ENCODE measurements at places on chromosomes 4 and X.

GRCh38 chr4:52643785-52644244, 15.3 kb downstream of the USP46 start:
- no peak for DNase-seq

DNA sequence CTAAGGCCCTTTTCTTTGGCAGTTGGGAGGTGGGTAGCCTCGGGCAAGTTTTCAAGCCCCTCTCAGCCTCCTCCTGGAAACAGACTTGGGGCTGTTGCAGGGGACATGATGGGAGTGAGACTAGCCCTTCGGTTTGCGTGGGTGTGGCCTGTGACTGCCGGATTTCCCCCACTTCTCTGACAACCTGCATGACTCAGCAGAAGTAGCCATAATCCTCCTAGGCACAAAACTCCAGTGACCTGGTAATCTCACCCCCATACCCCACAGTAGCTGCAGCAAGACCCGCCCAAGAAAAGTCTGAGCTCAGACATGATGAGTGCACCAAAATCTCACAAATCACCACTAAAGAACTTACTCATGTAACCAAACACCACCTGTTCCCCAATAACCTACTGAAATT, 433.7 kb upstream of the AMOT start:
- DNase-seq, result no peak

- DNase-seq, result peak; percentile 1
Measured at GRCh38 chrX:79601341-79602131, 234.4 kb upstream of the ITM2A start.

GRCh38 chr4:101973361-101973760, 182.8 kb downstream of the BANK1 start:
- DNase-seq, result no peak

DNA sequence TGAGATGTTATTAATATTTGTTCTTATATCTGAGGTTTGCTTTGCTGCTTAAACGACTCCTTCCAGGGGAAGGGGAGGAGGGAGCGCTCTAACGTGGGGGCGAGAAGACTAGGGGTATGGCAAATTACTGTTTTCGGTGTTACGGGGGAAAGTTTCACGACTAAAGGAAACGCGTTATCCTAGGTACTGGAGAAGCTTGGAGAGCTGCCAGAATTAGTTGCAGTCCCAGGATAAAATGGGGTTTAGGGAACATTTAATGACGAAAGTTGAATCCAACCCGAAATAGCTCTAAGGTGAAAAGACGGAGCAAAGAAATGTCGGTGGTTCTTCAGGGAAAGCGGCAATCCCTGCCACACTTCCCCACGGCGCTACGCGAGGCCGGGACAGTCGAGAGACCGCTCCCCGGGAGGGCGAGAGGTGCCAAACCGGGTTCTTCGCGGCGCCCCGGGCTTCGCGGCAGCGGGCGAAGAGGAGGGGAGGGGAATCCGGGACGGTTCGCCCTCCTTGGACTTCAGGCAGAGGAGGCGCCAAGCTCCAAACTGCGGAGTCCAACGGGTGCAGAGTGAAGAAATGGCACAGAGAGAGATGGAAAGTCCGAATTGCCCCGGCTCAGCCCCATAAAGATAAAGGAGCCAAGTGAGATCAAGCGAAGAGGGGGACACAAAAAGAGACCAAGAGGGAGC, 724 bp downstream of the THOC2 start:
- DNase-seq, result no peak

GRCh38 chrX:83185887-83186286, 322.2 kb upstream of the POU3F4 start:
- DNase-seq, result no peak

DNA sequence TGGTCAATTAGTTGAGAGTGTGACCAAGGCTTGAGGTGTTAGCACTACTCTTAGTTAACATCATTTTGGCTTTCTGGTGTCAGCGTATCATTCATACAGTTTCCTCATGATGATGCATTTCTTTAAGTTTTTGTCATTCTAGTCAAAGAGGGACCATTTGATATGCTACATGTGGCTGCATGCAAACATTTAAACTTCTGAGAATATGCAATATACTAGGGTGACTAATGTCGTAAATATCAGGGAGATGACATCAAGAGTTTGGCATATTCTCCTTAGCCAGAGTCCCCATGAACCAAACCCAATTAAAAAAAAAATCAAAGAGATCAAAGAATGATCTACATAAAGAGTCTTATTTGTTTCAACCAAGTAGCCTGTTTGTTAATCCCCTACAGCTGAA, 537.4 kb upstream of the PCDH7 start:
- no peak for DNase-seq

- DNase-seq, result no peak
Measured at GRCh38 chr4:178612733-178613132, 1170.5 kb upstream of the AGA start.

GRCh38 chr4:95264843-95265242, 283.9 kb downstream of the UNC5C start:
- no peak for DNase-seq

GRCh38 chrX:12410523-12410922, 272.2 kb downstream of the FRMPD4 start:
- DNase-seq, result no peak

- no peak for DNase-seq
Measured at GRCh38 chr4:100882661-100883060, 364.8 kb upstream of the EMCN start.

DNA sequence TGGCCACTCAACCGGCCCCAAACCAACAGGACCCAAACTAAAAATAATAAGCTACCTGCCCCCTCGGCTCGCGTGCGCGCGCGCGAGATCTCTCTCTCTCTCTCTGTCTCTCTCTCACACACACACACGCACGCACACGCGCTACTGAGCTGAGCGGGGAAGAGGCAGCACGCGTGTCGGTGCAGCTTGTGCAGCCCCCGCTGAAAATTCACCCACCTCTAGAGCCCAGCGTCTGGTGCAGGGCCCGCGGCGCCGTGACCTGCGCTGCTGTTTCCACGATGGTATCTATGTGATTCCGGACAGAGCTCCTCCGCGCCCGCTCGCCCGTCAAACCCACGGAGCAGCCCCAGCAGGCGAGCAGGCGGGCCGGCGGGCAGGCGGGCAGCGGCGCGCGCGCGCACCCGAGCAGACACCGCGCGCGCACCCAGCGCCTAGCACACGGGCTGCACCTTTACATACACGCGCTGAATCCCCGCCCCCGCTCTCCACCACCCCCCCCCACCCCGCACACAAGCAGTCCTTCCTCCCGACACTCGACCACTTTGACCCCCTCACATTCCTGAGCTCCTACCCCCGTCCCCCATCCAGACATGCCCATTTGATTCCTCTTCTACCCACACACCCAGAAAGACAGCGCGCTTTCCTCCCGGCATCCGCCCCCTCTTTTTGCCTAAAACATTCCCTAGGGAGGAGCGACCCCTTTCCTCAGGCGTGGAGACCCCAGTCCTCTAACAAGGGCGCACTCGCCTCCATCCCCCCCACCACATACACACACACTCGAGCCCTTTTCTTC, 1.0 kb downstream of the SLITRK4 start:
- DNase-seq, result peak; percentile 5

DNA sequence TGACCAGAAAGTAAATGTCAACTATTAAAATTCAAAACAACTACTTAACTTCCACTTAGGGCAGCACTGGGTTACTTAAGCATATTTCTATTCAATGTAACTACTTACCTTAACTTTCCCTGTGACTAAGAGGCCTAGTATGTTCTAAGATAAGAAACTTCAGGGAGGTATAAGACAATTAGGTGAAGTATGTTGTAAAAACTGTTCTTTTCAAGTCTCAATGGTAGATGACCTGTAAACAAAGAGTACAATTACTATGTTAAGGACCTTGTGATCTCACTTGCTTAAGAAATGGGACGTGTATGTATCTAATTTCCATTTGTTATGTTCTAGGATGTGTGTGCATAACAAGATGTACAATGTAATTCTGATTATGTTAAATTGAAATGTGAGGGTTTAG, 960.5 kb downstream of the CCSER1 start:
- DNase-seq, result no peak

DNA sequence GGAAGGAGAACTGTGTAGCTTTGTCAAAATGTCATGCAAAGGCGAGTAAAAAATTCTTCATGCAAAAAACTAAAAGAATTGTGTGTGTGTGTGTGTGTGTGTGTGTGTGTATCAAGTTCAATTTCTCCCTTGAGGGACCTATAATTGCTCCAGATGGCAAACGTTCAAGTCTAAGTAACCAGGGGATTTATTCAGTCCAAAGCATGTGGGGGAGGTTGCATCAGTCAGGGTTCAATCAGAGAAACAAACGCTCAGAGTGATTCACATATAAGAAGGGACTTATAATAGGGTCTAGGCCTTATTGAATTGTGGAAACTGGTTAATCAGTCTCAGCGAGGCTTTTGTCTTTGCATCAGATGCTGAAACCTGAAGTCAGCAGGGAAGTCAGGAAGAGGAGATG, 5.0 kb downstream of the DCAF8L1 start:
- DNase-seq, result no peak

GRCh38 chrX:12563121-12563520, 228.1 kb upstream of the PRPS2 start:
- DNase-seq, result no peak

DNA sequence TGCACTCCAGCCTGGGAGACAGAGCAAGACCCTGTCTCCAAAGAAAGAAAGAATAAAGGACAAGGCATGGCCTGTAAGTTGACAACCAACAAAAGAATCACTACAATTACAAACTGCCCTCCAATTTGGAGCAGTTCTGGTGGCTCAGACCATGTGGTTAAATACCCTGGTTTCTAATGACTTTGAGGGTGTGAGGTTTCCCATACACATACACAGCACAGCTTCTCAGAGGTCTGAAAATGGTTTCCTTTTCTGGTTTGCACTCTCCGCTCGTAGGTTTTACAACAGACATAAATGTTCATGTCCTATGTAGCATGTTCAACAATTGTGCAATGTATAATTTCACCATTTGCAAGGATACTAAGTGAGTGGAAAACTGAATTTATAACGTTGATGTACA, 34.2 kb upstream of the MXRA5 start:
- no peak for DNase-seq

- no peak for DNase-seq
Measured at GRCh38 chr4:88628746-88629145, 36.5 kb downstream of the HERC3 start.

- DNase-seq, result no peak
Measured at GRCh38 chr4:114043116-114043515, 63.7 kb upstream of the ARSJ start.

DNA sequence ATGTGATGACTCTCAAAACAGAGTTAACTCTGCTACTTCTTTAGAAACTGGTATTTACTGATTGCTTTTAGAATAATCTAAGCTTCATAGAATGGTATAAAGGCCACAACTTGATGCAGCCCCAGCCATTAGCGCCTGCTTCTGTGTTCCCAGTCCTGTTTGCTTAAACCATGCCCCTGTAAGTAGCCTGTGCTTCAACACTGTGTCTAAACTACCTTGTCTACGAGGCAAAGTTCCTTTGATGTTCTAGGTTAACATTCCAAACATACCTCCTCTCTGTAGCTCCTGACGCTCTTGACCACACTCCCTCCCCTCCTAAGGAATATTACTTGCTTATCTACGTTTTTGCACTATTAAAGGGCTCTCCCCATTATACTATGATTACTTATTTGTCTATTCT, 352.5 kb upstream of the ADGRL3 start:
- no peak for DNase-seq

DNA sequence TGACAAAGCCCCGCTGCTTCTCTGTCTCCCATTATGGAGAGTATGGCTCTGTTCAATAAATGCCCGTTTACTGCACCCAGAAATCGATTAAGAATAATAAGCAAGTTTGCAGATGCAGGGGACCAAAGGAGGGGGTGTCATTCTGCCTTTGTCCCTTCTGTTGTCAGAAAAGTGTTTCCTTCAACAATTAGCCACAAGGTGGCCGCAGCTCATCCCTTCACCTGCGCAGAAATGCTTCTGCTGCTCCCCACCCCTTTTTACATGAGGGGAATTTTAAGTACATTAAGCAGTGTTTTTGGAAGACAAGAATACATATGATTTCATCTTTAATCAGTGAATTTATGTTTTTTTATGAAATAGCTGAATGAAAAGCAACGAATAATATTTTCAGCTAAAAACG, 175.6 kb upstream of the ARX start:
- no peak for DNase-seq

DNA sequence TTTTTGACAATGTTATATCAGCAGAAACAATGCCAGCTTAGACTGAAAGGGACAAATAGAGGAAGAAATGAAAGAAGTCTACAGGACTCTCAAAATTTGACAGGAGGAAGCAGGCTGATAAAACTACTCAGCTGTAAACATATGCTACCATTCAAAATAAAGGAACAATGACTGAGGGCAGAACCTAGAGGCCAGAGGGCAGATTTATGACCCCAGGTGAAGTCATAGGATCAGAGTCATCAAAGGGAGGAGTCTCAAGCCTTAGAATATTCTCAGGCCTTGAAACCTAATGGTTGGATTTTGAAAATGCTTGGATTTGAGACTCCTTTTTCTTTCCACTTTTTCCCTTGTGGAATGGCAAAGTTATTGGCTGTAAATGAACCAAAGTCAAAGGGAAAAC, 17.0 kb upstream of the SYTL5 start:
- no peak for DNase-seq

DNA sequence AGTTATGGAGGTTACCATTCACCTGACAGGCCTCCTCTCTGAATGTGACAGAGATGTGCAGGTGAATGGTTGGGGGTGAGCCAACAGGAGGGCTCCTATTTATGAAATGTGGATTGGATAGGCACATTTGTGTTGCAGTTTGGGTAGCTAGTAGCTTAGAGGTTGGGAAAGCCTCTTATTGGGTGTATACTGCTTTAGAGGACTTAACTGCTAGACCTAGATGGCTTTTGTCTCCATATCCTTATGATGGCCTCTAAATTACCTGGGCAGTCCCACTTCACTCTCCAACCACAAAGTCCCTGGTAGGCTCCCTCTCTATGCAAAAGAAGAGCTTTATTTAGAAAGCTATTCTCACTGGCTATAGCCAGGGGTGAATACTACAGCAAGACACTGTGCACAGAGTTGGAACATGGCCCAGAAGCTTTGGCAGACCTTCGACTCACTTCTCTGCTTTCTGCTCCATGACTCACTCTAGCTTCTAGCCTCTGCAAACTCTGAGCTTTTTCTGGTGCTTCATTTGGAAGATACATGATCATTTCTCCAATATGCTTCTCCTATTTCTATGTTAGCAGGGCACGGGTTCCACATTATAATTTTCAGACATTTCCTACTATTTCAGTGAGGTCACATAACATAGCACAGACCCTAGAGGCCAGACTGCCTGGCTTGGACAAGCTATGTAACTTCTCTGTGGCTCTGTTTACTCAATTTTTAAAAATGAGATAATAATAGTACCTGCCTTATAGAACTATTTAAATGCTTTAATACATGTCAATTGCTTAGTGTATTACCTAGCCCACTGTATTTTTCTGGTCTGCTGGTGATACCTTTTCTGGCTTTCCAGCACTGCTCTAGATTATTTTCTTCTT, 6.0 kb upstream of the VGLL1 start:
- no peak for DNase-seq
